ENCODE measurements at places on chromosomes 11 and 22.

GRCh38 chr11:126190792-126191191, 20.7 kb downstream of the RPUSD4 start:
- DNase-seq, result no peak

DNA sequence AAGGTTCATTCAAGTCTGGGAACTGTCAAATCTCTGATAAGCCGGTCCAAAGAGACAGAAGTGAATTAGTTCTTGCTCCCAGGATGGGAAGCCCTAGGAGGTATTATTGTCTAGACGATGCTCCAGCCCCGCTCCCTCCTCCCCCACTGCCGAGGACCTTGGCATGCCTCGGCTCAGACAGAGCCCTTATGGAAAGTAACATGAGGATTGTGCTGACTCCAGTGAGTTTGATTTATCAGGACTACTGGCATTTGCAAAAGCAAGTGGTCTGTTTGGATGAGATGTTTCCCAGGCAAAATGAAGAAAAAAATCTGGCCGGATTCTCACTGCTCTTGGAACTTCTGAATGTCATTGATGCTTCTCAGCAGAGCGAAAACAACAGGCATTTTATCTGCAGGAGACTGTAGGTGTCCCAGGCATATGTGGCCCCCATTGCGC, 341.0 kb downstream of the ETS1 start:
- DNase-seq, result peak; percentile 83

DNA sequence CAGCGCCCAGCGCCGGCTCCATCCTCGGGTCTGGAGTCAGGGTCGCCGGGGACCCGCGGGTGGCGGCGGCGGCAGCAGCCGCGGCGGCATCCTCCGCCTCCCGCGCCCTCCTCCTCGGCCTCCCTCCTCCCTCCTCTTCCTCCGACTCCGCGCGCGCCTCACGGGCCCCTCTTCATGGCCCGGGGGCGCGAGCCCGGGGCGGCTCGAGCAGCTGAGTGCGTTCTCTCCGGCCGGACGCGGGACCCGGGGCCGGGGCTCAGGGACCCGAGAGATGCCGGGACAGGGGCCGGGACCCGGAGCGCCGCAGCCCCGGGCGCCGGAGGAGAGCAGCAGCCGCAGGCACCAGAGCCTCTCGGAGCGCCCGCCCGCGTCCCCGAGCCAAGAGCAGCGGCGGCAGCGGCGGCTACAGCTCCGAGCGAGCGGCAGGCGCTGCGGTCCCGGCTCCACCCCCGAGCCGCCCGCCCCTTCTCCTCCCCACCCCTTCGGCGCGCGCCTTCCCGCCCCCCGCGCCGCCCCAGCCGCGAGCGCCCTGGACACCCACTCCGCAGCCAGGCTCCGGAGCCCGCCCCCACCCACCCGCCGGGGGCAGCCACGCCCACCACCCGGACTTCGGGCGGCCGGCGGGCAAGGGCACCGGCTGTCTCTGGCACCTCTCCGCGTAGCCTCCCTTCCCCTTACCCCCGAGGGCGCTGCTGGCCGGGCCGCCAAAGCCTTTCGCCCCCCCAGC, at the start of gene CHST1:
CHST1 (minus strand) TSS at position 417 of the 727 bp plus-strand sequence. CDS start 14,699 bp downstream, outside the sequence.
- DNase-seq, result peak; percentile 69

DNA sequence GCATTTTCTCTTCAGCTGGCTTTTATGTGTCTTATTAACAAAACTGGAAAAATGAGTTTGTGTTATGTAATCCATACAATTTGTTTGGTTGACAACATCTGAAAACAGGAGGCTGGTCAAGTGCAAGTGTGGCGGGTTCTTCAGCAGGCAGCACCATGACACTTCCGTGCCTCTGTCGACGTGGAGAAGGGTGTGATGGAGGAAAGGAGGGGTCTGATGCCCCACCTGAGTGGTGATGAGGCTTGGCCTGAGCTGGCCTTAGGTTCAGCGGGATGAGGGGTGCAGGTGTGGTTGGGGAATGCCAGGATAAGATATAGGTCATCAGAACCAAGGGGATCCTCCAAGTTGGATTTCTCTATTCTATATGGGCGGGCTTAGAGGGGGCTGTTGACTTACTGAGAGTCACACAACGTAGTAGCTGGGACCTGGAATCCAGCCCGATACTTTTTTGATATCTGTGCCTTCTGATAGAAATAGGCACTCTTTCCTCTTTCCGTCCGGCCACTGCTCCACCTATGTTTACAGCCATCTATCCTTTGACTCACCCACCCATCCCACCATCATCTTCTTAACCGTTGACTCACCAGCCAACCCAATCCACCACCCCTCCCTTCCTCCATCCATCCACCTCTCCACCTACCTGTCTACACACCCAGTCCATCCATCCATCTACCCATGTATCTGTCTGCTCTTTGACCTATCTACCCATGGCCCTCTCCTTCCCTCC, 29.0 kb downstream of the SHANK3 start:
- DNase-seq, result no peak

GRCh38 chr11:131859538-131860210, 489.3 kb downstream of the NTM start:
- peak; percentile 29 for DNase-seq

GRCh38 chr11:74412733-74413359, 14.6 kb upstream of the PGM2L1 start:
- DNase-seq, result no peak

DNA sequence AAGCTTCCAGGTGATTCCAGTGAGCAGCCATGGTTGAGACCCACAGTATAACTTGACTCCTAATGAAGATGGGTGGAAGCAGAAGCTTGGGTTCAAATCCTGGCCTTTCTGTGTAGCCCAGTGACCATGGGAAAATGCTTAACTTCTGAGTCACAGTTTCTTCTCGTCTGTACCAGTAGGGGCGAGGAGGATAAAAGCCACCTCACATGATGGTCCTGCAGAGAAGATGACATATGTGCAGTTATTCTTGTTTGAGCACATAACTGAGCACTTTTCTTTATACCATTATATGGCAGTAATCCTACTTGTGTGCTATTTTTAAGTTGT, 4.9 kb downstream of the TMEM109 start:
- DNase-seq, result no peak

GRCh38 chr22:50548040-50548920, 2.6 kb downstream of the KLHDC7B start:
- no peak for DNase-seq

- DNase-seq, result peak; percentile 51
These were observed 1.4 kb upstream of the MAPK11 start for GRCh38 chr22:50271519-50271970.

GRCh38 chr11:126232683-126233082, 21.1 kb downstream of the FAM118B start:
- DNase-seq, result no peak

DNA sequence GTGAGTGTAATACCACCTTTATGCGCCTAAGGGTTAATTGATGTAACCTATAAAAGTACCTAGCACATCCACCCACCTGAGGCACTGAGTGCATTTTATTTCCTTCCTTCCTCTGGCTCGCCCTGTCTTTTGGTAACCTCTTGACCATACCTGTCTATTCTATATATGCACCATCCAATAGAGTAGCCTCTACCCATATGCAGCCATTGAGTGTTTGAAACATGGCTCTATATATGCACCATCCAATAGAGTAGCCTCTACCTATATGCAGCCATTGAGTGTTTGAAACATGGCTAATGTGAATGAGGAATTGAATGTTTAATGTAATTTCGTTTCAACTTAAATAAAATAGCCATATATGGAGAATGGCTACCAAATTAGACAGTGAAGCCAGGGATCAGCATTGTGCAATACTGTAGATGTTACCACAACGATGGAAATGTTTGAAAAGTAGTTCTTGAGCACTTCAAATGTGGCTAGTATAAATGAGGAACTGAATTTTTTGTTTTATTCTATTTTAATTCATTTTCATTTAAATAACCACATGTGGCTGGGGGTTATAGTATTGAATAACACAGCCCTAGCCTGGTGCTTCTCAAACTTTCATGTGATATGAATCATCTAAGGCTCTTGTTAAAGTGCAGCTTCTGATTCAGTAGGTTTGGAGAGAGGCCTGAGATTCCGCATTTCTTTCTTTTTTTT, 33.8 kb downstream of the SLC35F2 start:
- no peak for DNase-seq

DNA sequence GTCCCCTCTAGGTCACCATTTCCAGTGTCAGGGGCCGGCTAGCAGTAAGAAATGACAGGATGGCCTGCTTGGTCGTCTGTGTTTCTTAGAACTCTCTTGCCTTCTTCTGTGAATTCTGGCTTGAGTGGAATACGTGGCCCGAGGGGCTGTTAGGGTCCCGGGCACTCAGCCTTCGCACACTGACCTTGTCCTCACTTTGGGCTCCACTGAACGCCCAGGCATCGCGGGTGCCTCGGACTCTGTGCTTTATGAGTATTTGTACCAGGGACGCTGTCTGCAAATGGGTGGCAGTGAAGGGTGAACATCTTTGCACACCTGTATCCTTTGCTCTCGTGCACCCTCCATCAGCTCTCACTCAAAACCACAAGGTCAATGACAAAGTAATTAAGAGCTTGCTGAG, 123.4 kb upstream of the ANO1 start:
- DNase-seq, result no peak

GRCh38 chr11:107054391-107054790, 36.1 kb upstream of the GUCY1A2 start:
- no peak for DNase-seq

GRCh38 chr22:19984201-19984753, 32.3 kb downstream of the ARVCF start:
- DNase-seq, result peak; percentile 51

DNA sequence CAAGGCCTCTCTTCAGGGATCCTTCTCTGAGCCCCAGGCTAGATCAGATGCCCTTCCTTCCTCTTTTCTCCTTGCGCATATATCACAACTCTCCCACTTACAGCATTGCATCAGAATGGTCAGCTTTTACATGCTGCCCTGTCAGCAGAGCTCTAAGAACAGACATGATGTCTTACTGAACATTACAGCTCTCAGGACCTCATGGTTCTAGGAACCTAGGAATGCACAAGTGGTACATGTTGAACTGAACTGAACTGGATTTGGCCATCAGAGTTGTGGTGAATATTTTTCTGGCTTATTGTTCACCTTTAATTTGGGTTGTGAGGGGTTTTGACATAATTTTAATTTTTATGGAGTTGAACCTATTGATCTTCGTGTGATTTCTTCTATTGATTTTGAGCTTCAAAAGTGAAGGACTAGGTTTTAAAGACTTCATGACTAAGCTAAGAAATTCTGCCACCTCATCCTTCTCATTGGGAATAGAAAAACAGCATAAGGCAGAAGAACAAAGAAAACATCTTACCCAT, 37.7 kb upstream of the SPON1 start:
- DNase-seq, result no peak

- no peak for DNase-seq
These were observed 112.0 kb upstream of the DDI1 start for GRCh38 chr11:103924166-103925013.

GRCh38 chr11:26721948-26722475, at the start of gene SLC5A12:
Gene SLC5A12 (minus strand): TSS chr11:26722060. CDS start chr11:26721714, 346 bp downstream.
- no peak for DNase-seq

DNA sequence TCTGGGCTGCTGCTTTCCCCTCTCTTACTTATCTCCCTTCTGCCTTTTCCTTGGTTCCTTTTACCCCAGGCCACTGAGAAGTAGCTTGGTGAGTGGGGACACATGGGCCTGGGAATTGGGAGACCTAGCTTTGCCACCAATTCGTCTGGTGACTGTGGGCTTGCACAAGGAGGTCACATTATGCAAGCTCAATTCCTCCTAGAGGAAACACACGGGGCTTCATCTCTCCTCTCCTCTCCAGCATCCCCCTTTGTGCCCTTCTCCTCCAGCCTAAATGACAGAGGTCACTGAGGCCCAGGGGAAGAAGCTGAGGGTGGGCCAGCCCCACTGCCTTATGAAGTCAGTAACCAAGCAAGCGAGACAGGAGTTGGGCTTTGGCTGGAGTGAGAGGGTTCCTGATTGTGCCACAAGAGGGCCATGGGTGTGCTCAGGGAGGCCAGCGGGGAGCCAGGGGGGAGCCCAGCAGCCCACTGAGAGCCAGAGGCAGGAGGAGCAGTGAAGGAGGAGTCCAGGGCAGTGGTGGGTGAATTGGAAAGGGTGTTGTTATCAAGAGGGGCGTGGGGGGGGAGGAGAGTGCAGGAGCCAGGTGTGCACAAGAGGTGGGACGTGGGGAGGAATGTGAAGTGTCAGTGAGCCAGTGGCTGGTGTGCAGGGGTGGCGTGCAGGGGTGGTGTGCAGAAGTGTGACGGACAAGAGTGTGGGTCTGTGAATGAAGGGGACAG, 2.0 kb downstream of the CLCF1 start:
- DNase-seq, result no peak

GRCh38 chr11:35907648-35908431, 36.0 kb upstream of the LDLRAD3 start:
- DNase-seq, result no peak

DNA sequence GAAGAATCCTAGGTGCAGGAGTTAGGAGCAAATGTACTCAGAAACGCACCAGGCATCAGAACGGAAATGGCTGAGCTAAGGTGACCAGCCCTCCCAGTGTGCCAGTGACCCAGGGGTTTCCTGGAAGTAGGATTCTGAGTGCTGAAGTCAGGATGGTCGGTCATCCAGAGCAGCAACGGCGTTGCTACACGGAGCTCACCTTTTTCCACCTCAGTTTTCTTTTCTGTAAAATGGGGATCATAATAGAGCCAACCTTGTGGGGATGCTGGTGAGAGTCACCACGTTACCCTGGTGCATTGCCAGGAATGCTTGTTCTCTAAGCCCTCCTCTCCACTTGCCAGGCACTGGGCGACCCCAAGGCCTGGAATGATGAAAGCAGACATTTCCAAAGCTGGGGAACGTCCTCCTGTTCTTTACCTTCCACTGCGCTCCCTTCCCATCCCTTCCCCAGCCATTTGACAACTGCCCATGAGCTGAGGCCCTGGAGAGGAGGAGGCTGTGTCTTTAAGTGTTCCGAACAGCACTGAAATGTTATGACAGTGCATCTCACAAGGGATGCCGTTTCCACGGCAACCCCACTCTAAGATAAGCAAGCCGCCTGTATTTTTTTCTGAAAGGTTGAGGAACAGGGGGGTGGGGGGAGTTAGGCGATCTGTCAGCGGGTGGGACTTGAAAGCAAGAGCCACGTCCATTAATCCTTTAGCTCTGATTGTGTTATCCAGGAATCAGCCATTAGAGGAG, 66.8 kb downstream of the TSPAN18 start:
- peak; percentile 65 for DNase-seq

DNA sequence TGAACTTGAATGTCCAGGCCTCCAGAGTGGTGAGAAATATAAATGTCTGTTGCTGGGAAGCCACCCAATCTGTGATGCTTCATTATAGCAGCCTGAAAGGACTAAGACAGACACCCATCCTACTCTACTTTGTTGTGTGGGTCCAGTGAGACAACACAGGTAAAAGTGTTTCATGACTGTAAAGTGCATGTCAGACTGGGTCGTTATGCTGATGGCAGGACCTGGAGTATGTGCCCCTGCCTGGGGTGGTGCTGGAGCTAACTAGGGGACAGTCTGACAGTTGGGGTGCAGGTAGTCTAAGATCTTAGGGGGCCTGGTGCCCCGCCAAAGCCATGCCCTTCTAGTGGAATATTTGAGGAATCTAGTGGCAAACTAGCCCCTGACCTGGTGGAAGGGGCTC, 165.6 kb downstream of the TRIM29 start:
- no peak for DNase-seq

GRCh38 chr11:70411713-70412452, 13.6 kb downstream of the CTTN start:
- no peak for DNase-seq

GRCh38 chr22:30392661-30393321, 4.0 kb upstream of the SEC14L2 start:
- DNase-seq, result no peak

- DNase-seq, result no peak
These were observed 4.8 kb downstream of the SLC35C1 start for GRCh38 chr11:45809456-45810395.

GRCh38 chr11:2928605-2929530, at the start of gene PHLDA2:
Gene PHLDA2 (minus strand): TSS chr11:2929420. CDS start chr11:2929364, 56 bp downstream.
- no peak for DNase-seq

Measured in muscle of back (tissue), 13 donors.